ENCODE measurements at places on chromosomes 1 and 21. TPM values are rescaled to one million over a fixed set of nuclear protein-coding genes. Genes with fewer than 3 reads are reported as not detected.

DNA sequence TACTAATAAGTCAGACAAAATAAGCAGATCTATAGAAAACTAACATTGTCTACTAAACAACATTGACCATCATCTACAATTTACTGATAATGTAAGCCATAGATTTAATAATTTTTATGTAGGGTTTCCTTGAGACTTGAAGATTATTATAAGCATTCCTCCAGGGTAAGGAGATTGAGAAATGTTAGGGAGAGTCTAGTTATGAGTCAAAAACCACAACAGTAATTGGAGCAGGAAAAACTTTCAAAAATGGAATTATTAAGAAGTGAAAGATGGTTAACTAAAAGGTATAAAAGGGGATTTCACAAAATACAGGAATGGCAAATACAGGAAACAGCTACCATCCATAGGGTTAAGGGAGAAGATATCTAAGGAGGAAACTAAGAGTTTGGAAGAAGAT is 12.4 kb upstream of the UHMK1 start:
- DNase-seq, result no peak

MYOM3 gene
- 0.04 TPM for total RNA-seq

DNA sequence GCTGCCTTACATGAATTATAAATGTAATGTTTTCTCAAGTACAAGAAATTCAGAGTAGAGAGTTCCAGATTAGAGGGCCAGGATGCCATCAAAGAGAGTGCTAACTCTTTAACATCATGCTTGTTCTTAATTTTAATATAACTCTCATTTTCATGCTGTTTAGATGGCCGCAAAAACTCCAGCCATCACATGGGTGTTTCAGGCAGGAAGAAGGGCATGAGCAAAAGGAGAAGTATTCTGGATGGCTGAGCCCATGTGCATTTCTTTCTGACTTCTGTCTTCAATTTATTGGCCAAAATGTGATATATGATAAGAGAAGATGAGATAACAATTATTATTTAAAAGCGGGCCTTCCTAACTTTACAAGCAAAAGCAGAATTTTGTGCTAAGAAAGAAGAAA is 1328.6 kb downstream of the MRPL39 start:
- no peak for DNase-seq

DNA sequence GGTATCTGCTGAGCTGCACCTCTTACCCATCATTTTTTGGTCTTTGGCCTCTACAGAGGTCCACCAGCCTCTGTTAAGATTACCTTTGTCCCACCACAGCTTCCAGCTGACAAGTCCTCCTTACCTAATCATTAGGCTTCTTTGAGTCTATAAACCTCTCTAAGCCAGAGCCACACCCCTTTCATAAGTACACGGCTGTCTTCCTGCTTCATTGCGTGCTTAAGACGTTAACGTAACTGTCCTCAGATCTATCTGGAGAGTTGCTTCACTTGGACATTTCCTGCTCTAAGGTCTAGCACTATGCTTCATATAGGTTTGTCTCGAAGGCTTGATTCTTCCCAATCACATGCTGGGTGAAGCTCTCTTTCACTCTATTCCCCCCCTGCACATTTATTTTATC is 71.0 kb upstream of the CACHD1 start:
- DNase-seq, result no peak

DNA sequence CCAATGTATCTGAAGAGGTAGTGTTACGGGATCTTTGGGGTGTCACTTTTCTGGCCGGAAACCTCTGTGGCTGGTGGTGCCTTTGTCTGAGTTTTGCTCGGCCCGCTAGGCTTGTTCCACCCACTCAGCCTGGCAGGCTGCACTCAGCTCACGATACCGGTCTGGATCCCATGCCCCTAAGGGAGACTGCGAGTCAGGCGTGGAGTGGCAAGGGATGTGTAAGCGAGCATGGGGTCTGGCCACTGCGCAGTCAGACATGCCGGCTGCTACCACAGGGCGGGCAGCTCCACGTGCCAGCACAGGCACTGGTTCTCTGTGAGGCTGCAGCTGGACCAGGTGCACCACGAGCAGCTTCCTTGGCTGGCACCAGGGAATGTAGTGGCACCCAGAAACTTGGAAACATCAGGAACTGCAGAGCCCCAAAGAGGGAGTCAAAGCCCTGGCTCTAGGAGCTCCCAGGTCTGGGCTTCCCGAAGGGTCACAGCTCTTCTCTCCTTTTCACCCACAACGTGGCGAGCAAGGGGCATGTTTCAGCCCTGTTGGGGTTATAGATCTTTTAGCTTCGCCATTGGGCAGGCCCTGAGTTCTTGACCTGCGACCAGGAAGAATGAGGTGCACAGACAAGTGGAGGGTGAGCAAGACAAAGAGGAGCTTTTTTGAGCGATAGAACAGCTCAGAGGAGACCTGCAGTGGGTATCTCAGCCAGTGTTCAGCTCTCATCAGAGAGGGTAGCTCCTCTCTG is 23.8 kb upstream of the LRRC8C start:
- no peak for DNase-seq

GRCh38 chr1:29543586-29543985 is 307.3 kb downstream of the PTPRU start:
- no peak for DNase-seq

GRCh38 chr1:45348020-45348419 is 7.8 kb upstream of the MUTYH start:
- DNase-seq, result peak; percentile 33

- DNase-seq, result no peak
Observed at GRCh38 chr1:189429610-189430009, 1048.1 kb downstream of the BRINP3 start.
